HFFc6 (cell line): ENCODE measurements at places on chromosomes 1 and 21. TPM values are rescaled to one million over a fixed set of nuclear protein-coding genes. Genes with fewer than 3 reads are reported as not detected.

GRCh38 chr1:183094351-183094750, 71.1 kb downstream of the LAMC1 start:
- DNase-seq = peak; percentile 43

DNA sequence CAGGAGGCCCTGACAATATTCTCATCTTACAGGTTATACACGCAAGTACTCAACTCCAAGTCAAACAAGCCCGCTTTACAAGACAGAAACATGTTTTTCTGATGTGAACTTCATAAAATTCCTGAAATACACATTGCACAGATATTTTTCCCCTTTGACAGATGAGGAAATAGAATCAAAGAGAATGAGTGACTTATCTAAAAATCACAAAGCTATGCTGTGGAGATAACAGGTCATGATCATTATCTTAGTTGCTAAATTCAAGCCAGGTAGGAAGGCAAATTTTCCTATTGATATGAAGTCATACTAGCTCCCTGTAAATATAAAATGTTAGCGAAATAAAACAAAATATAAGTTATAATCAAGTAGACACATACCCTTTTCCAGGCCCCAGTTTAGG, 18.3 kb downstream of the UBR4 start:
- no peak for DNase-seq

- DNase-seq = no peak
Measured at GRCh38 chr1:66317248-66317515, 216.8 kb upstream of the SGIP1 start.

DNA sequence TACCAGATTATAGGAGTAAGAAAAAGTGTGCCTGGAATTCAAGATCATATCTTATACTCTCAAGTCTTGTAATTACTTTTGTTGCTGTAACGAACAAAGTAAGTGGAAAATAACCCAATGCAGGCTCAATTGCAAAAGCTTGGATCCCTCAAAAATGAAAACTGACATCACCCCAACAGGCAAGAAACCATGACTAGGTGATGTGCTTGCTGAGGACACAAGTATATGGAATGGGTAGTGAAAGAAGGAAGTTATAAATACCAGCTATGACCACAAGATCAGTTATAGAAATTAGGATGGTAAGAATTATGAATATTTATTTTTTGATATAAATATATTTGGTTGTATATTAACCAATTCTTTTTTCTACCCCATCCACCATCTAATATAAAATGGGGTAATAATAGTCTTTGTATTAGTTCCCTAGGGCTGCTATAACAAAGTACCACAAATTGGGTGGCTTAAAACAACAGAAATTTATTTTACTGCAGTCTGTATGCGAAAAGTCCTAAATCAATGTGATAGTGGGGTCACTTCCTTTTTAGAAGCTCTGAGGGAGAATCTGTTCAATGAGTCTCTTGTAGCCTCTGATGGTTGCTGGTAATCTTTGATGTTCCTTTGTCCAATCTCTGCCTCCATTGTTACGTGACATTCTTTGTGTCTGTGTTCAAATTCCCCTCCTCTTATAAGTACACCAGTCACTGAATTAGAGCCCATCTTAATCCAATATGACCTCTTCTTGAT, 45.0 kb downstream of the DUSP10 start:
- DNase-seq = no peak

- no peak for DNase-seq
Measured at GRCh38 chr1:62869217-62869754, 85.4 kb downstream of the ATG4C start.

- DNase-seq = no peak
Measured at GRCh38 chr21:26888256-26888655, 43.0 kb upstream of the ADAMTS1 start.

BATF3 gene
- 0.77 to 1.3 TPM (median 1.2 TPM) in 3 replicates for total RNA-seq

GRCh38 chr1:115469703-115470476, 131.8 kb upstream of the NGF start:
- peak; percentile 66 for DNase-seq

NT5C1A gene
- total RNA-seq = not detected in 2 replicates

DNA sequence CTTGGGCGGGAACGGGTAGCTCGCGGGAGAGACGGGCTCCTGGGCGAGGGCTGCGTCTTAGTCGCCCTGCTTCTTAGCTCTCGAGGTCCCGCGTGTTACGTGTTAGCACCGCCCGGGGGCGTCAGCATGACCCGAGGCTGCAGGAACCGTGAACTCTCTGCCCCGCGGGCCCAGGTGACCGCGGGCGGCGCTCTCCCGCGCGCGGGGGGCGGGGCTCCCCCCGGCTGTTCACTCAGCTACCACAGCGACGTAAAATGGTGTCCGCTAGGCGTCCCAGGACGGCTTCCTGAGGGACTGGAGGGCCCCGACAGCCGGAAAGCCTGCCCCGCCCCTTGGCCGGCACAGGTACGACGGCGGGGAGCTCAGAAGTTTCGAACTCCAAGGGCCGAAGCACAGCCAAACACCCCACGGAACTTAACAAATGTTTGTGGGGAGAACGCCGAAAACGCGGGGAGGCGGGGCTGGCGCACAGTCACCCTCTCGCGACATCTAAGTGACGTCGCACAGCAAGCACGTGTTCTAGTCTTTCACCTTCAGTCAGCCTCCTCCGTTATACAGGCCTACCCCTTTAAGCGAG, 780 bp upstream of the RBM15 start:
- DNase-seq = no peak

GRCh38 chr1:174872615-174873058, 127.1 kb upstream of the CACYBP start:
- DNase-seq = peak; percentile 27

DNA sequence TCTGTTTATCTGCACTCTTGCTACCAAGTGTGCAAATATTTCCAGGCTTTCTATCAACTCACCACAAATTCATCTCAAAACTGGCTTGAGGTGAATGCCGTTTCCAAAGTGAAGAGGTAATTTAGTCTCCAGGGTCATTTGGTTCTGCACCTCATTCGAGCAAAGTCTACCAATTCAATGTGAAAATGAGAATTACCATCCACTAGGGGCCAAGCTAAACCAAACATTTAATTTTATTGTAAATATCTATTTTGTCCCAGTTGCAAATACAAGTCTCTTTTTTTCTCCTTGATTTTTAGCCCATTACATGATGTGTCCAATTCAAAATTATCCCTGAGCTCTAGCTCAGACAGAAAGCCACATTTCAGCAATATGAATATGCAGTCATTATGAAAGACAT, 152.3 kb upstream of the PTBP2 start:
- DNase-seq = no peak

DNA sequence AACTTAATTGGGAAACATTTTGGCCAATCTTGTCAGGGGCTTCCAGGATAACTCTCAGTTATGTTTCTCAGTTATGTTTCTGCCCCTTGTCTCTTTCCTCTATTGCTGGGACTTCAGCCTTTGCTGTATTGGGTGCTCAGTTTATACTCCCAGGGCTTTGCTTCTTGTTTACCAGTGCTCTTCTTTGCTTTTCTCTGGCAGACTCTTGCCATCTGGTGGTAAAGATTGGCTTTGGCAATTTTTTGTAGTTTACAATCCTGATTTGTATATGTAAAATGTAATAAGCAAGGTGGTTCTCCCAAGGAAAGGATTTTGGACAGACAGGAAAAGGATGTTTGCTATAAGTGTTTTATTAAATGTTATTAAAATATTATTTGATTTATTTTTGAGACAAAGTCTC, 37.9 kb downstream of the FABP3 start:
- DNase-seq = peak; percentile 60

DNA sequence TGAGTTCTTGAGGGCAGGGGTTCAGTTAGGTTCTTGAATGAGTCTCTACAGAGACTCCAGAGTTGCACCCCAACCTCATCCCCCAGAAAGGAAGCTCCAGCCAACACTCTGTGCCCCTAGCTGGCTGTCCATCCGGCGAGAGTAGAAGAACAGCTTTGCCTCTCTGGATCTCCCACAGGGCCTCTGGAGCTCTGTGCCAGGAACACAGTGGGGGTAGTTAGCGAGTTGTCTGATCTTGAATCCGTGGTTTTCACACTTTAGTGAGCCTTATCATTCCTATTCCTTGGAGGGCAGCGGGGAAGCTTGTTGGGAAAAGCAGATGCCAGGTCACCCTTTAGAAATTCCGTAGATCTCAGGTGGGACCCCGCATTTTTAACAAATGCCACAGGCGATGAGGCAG, 45.0 kb downstream of the STUM start:
- DNase-seq = no peak

DNA sequence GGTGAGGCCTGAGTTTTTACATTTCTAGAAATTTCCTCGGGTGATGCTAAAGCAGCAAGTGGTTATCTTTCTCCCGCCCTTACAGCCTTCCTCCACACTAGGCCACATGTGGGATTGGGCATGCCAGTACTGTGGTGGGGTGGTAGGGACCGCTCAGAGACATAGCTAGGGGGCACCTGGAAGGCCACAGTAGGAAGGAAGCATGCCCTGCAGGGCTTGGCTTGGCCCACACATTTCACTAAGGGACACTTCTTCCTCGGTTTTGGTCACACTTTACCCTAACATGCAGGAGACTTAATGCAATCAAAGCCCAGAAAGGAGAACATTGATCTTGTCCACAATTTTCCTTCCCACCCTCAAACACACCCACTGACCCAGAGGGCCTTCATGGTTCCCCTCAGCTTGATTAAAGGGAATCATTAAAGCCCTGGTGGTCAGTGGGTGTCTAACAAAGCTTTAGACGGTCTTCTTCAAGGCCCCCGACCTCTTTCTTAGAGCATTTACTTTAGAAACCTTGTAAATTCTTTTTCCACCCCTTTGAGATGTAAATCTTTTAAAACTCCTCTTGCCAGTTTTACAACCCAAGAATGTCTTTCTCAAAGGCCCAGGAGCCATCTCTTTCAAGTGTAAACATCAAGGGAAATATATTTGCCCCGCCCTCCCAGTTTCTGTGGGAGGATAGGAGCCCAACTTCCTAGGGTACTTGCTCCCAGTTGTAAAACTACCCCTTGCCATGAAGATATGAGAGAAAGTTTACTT, 246.4 kb upstream of the PTBP2 start:
- no peak for DNase-seq

DNA sequence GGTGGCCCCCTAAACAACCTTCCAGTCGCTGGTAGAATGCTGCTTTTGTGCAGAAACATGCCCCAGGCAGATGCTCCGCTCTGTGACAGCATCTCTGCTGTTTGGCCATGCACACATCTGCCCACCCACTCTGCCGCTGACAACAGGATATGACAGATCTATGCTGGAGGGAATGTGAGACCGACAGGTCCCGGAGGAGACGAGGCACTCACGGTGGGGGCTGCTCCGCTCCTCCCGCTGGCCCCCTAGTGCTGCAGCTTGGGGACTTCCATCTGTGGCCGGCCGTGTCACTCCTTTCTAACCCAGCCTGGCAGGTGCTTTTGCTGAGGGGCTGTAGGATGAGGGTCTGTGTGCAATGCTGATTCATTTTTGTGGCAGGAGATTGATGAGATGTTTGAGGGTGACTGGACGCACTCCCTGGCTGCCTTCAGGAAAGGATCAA, 49.1 kb upstream of the DMRTB1 start:
- no peak for DNase-seq

FABP3 gene
- 1.4 to 4.8 TPM (median 1.8 TPM) in 3 replicates for total RNA-seq

GRCh38 chr1:198196630-198197029, 39.8 kb downstream of the NEK7 start:
- no peak for DNase-seq

GRCh38 chr1:71014178-71014579, 33.4 kb downstream of the PTGER3 start:
- peak; percentile 41 for DNase-seq

CFAP107 gene
- total RNA-seq = not detected in 3 replicates

DNA sequence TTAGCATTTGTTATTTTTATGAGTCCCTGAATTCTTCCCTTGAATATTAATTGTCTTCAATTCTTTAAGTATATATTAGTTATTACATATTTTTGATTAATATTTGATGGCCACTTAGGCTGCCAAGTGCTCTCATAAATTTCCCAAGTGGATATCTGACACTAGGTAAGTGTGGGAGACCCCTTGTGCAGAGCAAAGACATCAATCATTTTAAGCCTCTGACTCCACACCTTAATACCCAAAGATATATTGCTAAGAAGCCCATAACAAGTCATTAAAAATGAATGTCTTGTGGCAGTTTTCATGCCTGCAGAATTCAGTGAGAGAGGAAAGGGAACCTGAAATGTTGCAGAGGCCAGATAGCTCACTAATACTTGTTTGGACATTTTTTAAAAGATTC, 58.4 kb upstream of the PROX1 start:
- no peak for DNase-seq
